T-helper 9 cell (primary cell): ENCODE measurements at places on chromosomes 11 and 22.

- no peak for DNase-seq
Measured at GRCh38 chr11:95419915-95420314, 188.9 kb upstream of the SESN3 start.

- no peak for DNase-seq
Measured at GRCh38 chr11:79377406-79377805, 63.4 kb downstream of the TENM4 start.

DNA sequence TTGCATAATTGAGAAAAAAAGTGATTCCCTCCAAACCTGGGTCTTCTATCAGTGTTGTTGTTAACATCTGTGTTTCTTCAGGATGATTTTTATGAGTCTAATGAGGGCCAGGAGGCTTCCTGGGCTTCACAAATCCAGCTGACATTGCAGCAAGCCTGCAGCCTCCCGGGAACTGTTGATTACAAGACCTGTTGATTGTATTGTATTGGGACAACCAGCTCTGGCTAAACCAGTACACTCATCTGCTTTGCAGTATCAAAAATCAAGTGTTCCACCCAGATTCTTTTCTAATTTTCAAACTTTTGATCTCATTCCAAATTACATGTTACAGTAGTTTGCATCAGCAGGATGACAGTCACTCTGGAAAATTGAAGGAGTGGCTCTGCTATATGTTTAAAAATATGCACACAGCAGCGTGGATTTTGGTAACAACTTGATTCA is 16.1 kb upstream of the PRSS23 start:
- DNase-seq: no peak

DNA sequence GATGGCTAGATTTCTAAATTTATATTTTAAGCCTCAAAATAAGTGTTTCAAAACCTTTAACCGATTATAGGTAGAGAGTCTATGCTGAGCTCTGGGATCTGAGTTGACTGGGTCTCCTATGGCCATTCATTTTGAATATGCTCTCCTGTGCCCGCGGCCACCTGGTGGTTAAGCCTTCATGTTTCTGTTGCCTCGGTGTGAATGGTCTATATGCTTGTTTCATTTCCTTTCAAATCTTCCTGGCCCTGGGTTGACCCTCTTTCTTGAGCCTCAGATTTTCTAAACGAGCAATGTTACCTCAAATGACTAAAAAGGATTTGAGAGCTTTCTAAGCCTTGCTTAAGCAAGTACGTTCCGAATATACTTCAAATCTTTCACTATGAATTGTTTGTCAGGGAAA is 789.4 kb upstream of the KIRREL3 start:
- no peak for DNase-seq

DNA sequence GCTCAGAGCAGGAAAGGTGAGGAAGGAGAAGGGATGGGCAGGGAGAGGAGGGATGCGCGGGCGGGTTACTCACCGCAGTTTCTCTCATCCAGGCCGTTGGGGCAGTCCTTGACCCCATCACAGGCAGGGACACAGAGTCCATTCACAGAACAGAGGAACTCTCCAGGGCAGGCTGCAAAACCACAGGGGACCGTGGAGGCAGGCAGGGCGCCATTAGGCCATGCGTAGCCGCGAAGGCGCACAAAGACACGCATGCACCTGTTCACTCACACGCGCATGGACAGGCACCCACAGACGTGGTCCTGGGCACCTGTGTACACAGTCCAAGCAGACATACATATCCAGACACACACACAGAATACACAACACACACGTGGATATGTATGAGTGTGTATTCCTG is 23.0 kb downstream of the KCTD17 start:
- DNase-seq: no peak

DNA sequence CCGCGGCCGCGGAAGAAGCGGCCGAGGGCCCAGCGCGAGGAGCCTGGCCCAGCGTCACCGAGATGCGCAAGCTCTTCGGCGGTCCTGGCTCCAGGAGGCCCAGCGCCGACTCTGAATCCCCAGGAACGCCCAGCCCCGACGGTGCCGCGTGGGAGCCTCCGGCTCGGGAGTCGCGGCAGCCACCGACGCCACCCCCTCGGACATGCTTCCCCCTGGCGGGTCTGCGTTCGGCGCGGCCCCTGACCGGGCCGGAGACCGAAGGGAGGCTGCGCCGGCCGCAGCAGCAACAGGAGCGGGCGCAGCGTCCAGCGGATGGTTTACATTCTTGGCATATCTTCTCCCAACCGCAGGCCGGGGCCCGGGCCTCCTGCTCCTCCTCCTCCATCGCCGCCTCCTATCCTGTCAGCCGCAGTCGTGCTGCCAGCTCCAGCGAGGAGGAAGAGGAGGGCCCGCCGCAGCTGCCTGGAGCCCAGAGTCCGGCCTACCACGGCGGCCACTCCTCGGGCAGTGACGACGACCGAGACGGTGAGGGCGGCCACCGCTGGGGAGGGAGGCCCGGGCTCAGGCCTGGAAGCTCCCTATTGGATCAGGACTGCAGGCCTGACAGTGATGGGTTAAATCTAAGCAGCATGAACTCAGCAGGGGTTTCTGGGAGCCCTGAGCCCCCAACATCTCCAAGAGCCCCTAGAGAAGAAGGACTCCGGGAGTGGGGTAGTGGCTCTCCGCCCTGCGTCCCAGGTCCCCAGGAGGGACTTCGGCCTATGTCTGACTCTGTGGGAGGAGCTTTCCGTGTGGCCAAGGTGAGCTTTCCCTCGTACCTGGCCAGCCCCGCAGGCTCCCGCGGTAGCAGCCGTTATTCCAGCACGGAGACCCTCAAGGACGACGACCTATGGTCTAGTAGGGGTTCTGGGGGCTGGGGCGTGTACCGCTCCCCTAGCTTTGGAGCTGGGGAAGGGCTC is 1.2 kb downstream of the ARHGEF17 start:
- DNase-seq: no peak

DNA sequence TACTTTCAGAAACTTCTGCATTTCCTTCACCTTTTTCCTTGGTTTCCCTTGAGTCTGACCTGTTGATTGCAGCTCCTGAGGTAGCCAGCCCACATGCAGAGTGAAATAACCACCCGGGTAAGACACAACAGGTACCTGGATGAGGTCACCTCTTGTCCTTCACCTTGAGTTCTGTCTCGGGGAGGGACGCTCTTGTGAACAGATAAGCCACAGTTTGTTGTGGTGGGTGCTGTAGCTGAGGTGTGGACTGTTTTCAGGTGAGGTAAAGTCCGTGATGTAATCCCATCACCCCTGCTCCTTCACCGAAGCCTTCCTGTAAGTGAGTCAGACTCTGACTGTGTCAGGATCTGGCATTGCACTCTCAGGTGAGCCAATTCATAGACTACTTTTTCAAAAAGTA is 183.1 kb downstream of the NAV2 start:
- no peak for DNase-seq

DNA sequence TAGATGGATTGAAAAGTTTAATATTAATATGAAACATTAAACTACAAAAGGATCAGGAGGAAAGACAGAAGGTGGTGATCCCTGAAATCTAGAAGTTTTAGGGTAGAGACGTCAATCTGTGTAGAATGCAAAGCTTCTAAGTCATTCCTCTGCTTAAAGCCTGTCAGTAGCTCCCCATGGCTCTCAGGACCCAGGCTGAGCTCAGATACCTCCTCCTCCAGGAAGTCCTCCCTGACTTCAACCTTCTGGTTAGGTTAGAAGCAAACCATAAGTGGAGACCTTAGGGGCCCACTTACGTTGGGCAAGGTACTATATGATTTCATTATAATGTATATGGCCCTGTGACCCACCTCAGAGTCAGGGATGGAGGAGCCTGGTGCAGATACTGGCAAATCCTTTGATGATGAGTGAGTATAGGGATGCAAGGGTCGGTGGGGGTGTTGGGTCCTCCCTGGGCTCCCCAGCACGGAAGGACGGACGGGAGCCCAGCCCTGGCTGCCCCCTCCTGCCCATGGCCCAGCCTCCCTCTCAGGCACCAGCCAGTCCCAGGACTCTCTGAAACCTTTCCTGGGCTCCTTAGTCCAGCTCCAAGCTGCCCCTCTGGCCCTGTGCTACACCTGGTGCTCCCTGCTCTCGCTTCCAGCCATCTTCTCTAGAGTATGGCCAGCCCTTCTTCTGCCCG is 3.2 kb upstream of the PPP6R3 start:
- no peak for DNase-seq

GRCh38 chr11:63321723-63322122 is 47.9 kb upstream of the SLC22A9 start:
- DNase-seq: no peak

DNA sequence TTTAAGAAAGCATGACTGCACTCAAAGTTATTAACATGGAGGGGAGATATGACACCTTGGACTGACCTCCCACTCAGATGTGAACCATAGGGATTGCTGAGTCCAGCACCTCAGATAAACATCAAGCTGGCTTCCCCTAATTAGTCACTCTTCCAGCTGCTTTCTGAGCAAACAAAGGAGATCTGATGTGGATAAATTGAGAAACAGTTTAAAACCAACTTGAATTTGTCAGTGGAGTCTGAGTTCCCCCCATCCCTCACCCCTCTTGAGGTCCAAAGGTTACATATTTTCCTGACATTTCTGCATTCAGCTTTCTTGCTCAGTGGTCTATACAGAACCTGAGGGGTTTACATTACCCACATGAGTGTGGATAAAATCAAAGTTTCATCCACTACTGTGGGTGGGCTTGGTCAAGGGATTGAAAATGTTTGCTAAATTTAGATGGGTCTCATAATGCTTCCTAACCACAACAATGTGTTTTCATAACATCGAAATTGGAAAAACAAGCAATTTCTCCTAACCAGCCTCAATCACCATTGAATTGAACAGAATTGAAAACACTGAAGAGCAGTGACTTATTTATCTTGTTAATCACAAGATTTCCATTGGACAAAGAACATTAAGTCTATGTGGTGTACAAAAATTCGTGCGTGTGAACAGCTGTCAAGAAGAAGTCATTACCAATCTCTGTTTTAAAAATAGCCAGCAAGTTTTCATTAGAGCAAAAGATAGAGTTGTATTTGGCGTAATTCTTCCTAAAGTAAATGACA is 292.3 kb downstream of the METTL15 start:
- no peak for DNase-seq

- DNase-seq: peak; percentile 51
Measured at GRCh38 chr11:59186130-59186594, 14.2 kb downstream of the DTX4 start.

- DNase-seq: no peak
Measured at GRCh38 chr11:69001243-69002081, 11.6 kb downstream of the MRGPRF start.

GRCh38 chr22:39556970-39557841 is 13.3 kb upstream of the CACNA1I start:
- no peak for DNase-seq

DNA sequence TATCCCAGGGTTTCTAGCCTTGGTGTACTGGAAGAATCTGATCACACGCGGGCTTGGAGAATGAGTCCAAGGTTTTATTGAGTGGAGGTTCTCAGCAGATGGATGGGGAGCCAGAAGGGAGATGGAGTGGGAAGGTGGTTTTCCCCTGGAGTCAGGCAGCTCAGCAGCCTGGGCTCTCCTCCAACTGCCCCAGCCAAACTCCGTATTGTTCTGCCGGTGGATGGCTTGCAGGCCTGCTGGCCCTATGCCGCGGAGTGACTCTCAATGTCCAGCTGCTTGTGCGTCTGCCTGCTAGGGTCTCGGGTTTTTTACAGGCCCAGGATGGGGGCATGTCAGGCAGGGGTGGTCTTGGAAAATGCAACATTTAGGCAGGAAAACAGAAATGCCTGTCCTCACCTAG is 162.4 kb upstream of the LMO1 start:
- DNase-seq: no peak

DNA sequence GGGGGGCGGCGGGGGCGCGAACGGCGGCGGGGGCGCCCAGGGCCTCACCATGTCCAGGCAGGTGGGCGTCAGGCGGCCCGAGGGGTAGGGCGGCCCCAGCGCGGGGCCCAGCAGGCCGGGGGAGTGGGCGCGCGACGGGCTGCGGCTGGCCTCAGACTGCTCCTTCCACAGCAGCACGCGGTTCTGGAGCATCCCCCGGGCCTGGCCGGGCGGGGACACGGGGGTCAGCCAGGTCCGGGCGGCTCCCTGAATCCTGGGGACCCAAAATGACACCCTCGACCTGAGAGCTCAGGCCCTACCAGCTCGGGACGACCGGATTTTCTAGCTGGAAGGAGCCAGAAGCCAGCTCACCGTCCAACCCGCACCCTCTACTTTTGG is 5.5 kb upstream of the SLC16A8 start:
- DNase-seq: no peak

GRCh38 chr11:17601256-17601671 is 54.2 kb downstream of the OTOG start:
- no peak for DNase-seq

GRCh38 chr11:46380340-46381047 is 975 bp upstream of the MDK start:
- peak; percentile 44 for DNase-seq

DNA sequence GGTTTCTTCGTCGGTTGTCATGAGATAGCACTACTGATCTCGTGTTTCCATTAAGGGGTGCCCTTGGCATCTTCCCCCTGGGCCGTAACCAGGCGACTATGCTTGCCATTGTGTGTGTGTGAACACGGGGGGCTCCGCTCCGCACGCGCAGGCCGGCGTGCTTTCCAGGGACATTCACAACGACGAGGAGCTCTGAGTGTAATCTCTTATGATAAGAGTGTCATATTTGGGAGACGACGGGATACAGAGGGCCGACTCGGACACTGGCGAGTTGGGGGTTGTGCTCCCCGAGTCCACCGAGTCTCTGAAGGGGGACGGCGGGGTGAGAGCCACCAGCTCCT is 170.9 kb upstream of the CTSC start:
- DNase-seq: no peak

GRCh38 chr22:28900379-28900925 is 17.1 kb downstream of the ZNRF3 start:
- no peak for DNase-seq

- no peak for DNase-seq
Measured at GRCh38 chr22:39138357-39138997, 14.0 kb downstream of the CBX7 start.

- DNase-seq: no peak
Measured at GRCh38 chr22:31841078-31841827, 87.4 kb downstream of the DEPDC5 start.

DNA sequence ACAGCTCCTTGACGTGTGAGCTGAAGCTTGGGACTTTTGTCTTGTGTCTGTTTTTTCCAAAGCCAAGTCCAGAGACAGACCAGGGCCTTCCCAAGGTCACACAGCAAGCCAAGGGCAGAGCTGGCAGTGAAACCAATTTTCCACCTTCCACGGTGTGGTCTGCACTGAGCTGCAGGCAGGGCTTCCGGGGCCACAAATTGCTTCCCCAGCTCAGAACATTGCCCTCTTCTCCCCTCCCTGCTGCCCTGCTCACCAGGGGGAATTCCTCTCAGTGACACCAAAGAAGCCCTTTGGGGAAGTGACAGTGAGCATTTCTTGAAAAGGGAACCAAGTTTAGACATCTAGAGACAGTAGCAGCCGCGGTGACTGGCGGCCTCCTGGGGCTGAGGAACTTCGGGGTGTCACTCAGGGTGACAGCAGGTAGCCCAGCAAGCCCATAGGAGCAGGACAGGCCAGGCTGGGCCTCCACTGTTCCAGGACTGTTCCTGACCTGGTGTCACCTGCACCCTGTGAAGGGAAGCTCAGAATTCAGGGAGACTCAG is 9.2 kb downstream of the FXYD2 start:
- peak; percentile 56 for DNase-seq
